ENCODE measurements at places on chromosomes 7 and 10.
A peak's percentile ranks its signal among the peaks of the same experiment; 100 is the strongest.

GRCh38 chr7:156617215-156617614 is 23.4 kb upstream of the RNF32 start:
- DNase-seq, result no peak

GRCh38 chr7:9022456-9022855 is 589.0 kb downstream of the NXPH1 start:
- no peak for DNase-seq

DNA sequence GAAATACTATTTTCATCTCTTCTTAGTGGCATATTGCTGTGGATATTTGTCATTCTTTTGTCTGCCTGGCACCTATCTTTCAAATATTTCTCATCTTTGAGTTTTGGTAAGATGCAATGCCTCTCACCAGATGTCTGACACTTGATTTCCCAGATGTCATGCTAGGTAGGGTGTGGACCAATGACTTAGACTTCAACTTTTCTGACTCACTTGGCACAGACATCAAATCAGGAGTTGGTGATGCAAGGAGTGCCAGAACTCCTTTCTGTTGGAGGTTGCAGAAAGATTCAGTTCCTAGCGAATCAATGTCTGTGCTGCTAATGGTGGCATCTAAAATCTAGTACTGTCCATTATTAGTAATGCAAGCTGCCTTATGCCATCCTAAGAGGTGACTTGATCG is 216.9 kb upstream of the FERD3L start:
- DNase-seq, result peak; percentile 36

DNA sequence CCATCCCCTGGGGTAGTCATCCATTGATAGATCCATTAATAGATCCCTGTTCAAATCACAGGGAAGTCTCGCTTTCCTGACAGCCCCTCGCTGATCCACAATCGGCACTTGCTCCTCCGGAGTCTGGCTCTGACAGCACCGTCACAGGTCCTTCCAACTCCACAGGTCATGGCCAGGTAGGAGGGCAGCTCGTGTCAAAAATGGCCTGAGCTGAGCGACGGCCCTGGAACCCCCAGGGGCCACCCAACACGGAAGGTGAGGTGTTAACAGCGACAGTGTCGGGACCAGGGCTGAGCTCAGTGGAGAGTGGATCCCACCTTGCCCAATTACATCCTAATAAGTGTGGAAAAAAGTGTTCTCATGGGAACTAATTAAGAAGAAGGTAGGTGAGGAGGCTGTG is 219.8 kb downstream of the TCERG1L start:
- no peak for DNase-seq

DNA sequence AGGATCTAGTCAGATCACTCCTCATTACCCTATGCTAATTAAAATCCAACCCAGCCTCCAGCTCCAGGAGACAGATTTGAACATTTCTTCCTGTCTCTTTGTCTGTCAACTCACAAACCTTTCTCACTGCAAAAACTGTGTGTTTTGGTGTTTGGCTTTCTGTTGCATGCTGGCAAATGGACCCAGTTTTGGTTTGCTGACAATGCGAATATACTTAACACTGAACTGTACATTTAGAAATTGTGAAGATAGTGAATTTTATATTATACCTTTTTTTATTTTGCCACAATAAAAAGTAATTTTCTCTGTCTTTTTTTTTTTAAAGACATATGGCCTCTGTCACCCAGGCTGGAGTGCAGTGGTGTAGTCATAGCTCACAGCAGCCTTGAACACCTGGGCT is 18.3 kb upstream of the TNPO3 start:
- no peak for DNase-seq

Measured in astrocyte (in vitro differentiated cells and primary cell).